ENCODE measurements at places on chromosomes 6 and 20.

DNA sequence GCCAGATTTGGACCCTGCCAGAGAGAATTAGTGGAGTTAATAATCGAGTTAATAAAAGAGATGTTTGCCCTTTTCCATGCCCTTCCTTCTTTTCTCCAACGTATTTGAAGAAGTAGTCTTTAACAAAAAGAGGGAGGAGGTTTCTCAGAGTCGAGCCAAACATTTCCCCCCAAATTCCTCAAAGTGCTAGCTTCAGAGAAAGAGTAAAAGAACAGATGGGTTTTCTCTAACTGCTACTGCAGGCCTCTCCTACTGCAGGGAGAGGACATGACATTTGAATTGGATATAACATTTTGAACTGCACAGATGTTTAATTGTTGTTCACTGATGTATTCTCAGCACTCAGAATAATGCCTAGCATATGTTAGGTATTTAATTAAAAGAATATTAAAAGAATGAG lies 25.5 kb downstream of the RWDD2A start:
- no peak for DNase-seq

GRCh38 chr6:157226761-157227160 lies 96.6 kb downstream of the TMEM242 start:
- DNase-seq = no peak

- DNase-seq = peak; percentile 54
Observed at GRCh38 chr6:110875548-110876169, 1.1 kb downstream of the AMD1 start.

- DNase-seq = no peak
Observed at GRCh38 chr20:35030136-35030535, 62.5 kb downstream of the TRPC4AP start.

GRCh38 chr6:129662980-129663431 lies 47.0 kb downstream of the ARHGAP18 start:
- DNase-seq = no peak

DNA sequence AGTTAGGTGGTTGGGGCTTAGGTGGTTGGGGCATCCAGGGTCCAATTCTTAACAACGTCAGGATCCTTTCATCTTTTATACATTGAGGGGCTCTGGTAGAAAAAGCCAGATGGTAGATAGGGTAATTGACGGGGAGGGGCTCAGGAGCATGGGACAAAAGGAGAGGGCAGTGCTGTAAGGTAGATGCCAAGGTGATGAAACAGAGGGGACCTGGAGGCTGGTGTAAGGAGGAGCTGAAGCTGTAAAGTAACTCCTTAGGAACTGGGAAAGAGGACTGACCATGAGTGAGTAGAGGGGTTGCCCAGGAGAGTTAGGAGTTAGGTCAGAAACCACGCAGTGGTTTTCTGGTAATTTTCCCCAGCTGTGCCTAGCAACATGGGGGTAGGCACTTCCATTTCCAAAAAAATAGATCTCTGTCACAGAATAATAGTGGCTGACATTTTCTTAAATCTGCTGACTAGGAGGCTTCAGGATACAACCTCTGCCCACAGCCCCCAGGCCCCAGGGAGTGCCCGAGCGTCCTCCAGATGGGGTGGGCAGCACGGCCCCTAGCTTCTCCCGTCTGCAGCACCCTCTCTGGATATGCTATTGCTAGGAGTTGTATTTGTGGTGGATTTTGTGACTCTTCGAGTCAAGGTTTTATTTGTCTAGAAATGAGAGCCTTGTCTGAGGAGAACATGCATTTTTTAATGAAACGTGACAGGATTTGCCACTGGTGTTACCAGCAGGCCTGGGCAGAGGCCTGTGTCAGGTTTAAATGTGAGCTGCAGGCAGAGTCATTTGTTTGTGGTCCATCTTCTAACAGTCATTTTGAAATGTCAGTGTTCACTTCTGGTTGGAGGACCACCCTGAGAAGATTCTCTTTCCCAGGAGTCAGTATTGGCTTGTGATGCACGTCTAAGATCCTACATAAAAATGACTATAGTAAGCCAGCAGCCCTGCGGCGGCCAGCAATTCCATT lies 44.6 kb downstream of the TULP4 start:
- DNase-seq = no peak

DNA sequence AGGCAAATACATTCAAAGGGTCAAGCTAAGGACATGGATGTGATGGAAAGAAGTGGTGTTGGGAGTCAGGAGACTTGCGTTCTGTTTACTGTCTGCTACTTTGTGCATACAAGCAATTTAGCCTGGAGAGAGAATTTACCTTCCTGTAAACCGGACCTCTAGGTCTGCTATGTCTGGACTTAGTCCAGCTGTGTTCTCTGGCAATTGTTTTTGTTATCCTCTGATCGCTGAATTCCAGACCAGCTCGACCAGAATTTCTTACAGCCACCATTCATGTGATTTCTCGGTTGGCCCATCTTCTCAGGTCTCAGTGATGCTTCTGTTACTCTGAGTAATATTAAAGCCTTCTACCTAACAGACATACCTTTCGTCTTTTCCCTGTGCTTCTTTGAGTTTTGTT lies 75.2 kb downstream of the LRRC1 start:
- no peak for DNase-seq

DNA sequence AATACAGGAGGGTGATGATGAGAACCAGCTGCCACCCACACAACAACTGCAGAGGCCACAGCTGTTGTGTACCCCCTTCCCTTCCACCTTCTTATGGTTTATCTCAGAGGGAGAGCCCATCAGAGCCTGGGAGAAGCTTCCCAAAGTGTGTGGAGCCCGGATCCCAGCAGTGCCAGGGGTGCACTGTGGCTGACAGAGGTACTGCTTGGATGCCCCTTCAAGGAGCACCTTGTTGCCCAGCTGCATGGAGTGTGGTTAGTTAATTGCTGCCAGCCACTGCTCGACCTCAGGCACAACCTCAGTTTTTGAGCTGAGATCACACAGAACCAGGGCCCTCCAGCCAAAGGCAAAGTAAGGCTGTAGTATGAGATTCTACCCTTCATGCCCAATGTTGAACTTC lies 13.0 kb downstream of the PI3 start:
- no peak for DNase-seq

DNA sequence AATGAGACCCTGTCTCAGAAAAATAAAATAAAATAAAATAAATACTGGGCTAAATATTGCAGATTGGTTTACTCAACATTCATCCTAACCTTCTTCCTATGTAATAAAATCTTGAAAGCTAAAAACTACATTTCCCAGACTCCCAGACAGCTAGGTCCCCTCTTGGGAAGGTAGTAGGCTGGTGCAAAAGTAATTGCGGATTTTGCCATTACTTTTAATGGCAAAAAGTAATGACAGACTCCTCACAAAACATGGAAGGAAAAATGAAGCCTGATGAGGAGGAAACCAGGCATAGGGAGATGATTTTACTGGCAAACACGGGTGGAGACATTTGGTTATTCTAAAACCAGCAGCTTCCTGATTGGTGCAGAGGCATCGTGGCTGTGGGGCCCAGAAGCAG lies 70.6 kb upstream of the E2F3 start:
- DNase-seq = no peak

- DNase-seq = peak; percentile 39
Observed at GRCh38 chr20:17617212-17617867, 47.5 kb downstream of the DSTN start.

DNA sequence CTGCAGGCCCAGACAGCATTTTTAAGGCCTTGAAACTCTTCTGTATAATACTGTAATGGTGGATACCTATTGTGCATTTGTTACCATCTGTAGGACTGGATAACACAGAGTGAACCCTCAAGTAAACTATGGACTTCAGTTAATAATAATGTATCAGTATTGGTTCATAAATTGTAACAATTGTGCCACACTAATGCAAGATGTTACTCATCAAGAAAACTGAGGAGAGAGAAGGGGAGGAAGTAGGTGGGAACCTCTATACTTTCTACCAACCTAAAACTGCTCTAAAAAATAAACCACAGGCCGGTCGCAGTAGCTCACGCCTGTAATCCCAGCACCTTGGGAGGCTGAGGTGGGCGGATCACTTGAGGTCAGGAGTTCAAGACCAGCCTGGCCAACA lies 10.8 kb downstream of the MAPK13 start:
- DNase-seq = no peak

DNA sequence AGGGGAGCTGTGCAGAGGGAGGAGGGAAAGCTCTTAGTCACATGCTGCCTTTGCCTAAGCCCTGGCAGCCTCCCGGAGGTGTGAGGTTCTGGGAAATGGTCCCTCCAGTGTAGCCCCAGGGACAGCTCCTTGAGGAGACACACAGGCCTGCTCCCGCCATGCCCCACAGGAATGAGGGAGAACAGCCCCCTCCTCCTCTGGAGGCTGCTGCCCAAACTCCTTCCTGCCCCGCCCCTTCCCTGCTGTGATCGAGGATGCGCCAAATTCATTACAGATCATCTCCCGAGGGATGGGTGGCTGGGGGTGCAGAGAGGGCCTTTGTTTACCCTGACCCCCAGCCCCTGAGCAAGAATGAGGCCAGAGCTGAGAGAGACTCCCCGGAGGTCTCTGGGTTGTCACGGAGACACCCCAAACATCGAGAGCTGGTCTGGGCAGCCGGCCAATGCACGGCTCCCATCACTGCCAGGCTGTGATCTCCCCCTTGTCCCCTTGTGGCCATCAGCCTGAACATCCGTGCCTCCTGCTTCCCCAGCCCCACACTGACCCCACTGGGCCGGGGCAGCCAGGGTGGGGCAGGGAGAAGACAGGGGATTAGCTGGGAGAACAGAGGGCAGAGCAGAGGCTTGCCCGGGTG lies 8.4 kb downstream of the CYP21A2 start:
- DNase-seq = no peak

GRCh38 chr6:52579006-52579660 lies 2.3 kb upstream of the TRAM2 start:
- no peak for DNase-seq

- DNase-seq = peak; percentile 76
Observed at GRCh38 chr6:111871725-111872400, 1.4 kb downstream of the FYN start.

GRCh38 chr6:30707281-30707850 lies 9.7 kb downstream of the MDC1 start:
- no peak for DNase-seq

- no peak for DNase-seq
Observed at GRCh38 chr6:132126150-132126549, 175.0 kb upstream of the CCN2 start.

DNA sequence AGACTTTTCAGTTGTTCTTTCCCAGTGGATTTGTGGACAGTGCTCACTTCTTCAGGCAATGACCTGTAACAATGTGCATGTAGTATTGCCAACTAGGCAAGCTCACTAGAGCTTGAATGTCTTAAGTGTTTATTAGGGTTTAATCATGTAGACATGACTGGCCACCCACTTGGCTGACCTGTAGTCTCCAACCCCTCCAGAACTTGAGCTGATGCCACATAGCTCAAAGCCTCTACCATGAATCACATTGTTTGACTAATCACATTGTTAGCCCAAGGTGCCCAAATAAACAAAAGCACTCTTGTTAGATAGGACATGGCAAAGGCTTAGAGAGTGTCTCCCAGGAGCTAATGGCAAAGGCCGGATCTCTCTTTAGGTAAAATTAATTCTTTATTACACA lies 272.7 kb downstream of the GRIK2 start:
- DNase-seq = no peak

DNA sequence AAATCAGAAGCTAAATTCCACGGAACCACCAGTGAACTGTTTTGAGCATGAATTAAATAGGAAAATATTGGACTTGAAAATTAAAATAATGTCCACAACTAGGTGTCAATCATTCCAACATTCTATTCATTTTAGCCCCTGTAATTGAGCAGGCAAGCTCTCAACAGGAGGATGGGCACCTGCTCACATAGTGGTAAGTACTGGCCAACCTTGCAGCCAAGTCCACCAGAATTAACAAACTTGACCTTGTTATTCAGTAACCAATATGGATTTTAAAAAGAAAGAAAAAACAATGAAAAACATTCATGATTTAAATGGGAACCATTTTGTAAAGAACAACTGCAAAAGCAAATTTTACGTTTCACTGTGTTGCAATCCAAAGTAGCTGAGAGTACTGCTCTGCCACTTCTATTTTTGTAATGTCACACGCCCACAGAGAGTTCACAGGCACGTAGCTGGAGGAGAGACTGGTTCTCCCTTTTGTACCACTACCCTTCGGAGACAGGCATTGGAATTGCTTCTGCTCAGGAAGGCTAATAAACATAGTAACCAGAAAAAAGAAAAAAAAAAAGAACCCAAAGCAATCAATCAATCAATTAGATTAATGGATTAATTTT lies 75.2 kb upstream of the F13A1 start:
- no peak for DNase-seq

All from nucleus accumbens (tissue), 56 donors.